ENCODE measurements at places on chromosomes 5 and 9. TPM values are rescaled to one million over a fixed set of nuclear protein-coding genes. Genes with fewer than 3 reads are reported as not detected.
A peak's percentile ranks its signal among the peaks of the same experiment; 100 is the strongest.

DNA sequence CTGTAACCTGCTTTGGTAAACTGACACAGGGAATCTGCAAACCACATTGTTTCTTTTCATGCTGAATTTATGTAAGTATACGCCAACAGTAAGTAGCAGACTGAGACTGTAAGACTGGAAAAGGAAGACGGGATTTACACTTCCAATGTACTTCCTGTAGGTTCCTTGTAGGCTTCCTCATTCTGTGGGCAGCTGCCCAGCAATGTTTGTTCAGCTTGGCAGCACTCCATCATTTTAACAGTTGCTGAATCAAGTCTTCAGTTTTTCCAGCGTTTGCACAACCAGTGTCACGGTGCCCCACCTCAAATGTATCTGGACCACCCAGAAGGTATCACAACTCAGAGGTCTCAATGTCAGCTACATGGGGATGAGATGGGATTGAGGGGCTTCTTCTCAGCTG lies 232.6 kb downstream of the PRDM9 start:
- no peak for DNase-seq

DNA sequence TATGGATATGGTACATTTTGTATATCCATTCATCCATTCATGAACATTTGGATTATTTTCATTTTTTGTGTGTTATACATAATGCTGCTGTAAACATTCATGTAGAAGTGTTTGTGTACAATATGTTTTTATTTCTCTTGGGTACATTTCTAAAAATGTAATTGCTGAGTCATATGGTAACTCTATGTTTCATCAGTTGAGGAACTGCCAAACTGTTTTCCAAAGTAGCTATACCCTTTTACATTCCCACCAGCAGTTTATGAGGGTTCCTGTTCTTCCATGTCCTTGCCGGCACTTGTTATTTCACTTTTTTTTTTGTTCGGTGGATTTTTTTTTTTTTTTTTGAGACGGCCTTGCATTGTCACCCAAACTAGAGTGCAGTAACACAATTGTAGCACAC lies 54.0 kb upstream of the MCCC2 start:
- no peak for DNase-seq

- DNase-seq, result no peak
Observed at GRCh38 chr9:136876476-136876875, 9.8 kb upstream of the TRAF2 start.

GRCh38 chr9:74496819-74497747 lies at the start of gene RORB:
Gene RORB, plus strand, starts transcription at chr9:74497335. Its CDS starts 642 bp downstream, at chr9:74497977.
- peak; percentile 77 for DNase-seq

The ANKRD18A gene
- 11.6 TPM for total RNA-seq

DNA sequence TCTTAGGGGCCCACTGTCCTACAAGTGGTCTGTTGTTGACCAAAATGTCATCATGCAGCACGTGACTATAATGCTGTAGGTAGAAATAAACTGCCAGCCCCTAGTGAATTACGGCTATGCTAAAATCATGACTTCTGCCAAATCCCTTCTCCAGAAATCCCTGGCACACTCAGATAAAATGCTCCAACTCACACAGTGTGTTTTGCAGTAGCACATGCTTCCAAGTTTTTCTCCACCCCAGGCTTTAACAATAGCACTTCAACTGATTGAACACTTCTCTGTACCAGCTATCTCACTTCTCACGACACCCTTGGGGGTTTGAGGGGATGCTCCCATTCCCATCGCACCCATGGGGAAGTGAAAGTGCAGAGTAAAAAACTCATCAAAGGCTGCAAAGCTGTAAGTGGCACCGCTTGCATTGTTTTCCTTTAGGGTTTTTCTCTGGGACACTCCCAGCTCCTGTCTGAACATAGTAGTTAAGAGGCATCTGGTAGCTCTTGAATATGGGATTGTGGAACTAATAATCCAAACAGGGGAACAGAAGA lies 151.0 kb upstream of the SLC24A2 start:
- no peak for DNase-seq

The SAP30L gene
- total RNA-seq, result 33.0 TPM

The FBLL1 gene
- total RNA-seq, result 0.47 TPM

DNA sequence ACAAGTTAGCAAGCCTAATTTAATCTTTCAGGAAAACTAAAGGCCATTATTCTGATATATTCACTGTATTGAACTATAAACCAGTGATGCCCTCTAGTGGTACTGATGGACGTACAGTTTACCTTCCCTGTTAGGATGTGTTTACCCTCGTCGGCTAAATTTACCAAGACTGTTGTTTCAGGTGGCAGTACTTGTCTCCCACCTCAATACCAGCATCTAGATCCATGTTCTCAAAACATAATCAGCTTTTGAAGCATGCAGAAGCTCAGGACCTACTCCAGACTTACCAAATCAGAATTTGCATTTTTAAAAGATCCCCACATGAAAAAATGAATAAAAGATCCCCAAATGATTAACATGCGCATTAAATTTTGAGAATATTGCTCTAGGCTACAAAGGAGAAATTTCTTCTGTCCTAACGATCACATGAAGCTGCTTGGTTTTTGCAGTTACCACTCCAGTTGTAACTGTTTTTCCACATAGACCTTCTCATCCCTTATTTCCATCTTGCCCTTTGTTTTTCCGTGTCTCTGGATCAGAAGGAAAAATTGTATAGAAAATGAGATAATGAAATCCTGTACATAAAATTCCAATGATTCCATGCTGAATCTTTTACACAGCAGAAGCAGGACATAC lies 3.2 kb upstream of the BAAT start:
- DNase-seq, result no peak

GRCh38 chr9:93669116-93669957 lies 93.0 kb downstream of the PHF2 start:
- peak; percentile 61 for DNase-seq

The CTSV gene
- 0.69 TPM for total RNA-seq

GRCh38 chr5:139414581-139415130 lies 10.8 kb upstream of the SPATA24 start:
- DNase-seq, result no peak

The CDK5RAP2 gene
- total RNA-seq, result 35.3 TPM

The GLRA1 gene
- not detected for total RNA-seq

- DNase-seq, result no peak
Observed at GRCh38 chr5:148796936-148797335, 29.5 kb upstream of the ADRB2 start.

The UBE2QL1 gene
- total RNA-seq, result 0.31 TPM

The KCNN2 gene
- total RNA-seq, result 1.5 TPM

DNA sequence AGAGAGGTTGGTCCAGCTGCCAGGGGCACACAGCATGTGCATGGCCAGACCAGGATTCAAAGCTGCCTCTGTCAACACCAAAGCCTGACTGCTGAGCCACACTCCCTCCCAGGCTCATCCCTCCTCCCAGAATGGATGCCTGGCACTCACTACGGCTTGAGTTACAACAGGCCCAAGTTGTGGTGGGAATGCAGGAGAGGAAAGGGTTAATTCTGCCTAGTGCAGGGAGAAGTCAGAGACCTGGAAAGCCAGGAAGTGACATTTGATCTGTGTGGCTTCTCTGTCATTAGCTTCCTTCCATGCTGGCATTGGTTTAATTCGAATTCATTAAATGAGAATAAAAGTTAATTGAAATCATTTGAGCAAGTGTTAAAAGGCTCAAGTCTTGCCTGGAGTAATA lies 150.0 kb downstream of the NSG2 start:
- DNase-seq, result peak; percentile 68

DNA sequence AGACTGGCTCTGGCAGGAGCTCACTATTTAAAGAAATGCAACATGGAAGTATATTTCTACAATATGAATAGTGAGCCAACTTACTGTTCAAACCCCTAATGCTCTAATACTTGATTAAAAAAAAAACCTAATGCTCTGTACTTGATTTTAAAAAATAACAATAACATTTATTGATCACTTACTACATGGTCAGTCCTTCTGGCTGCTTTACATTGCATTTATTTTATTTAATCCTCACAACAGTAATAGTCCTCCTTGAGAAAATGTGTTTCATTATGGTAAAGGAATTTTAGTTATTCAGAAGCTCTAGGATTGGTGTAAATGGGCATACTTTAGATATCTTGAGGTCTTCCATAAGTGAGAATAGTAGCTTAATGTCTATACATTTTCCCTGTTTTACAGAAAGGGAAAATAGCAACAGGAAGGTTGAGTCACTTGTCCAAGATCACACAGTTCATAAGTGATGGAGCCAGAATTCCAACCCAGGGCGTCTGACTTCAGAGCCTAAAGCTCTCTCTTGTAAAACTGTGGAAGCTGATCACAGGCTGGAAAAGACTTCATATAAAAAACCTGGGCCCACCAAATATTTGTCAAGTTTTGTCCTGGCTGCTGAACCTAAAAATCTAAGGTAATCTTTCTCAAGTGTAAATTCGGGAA lies 1.0 kb downstream of the STARD4 start:
- DNase-seq, result no peak

DNA sequence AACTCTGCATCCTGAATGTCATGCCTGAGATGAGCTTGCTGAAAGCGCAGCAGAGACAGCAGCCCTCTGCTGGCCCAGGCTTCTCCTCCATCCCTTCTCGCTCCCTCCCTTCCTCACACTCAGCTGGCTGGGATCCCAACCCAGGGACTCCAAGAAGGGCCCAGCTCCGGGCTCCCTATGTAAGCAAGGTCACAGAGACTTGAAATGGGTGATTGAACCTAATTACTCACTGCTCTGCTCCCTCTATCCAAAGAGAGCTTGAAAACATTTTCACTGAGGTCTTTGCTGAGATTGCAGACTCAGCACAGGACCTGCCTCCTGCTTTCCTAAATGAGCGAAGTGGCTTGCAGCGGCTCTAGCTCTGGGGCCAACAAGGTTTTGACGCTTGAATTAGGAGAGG lies 42.8 kb downstream of the RAPGEF1 start:
- DNase-seq, result peak; percentile 71

The SPATA9 gene
- total RNA-seq, result 1.0 TPM

GRCh38 chr9:104088416-104088815 lies 5.7 kb upstream of the SMC2 start:
- DNase-seq, result no peak

The TYRP1 gene
- 0.41 TPM for total RNA-seq

- DNase-seq, result no peak
Observed at GRCh38 chr9:7042124-7042523, 284.4 kb downstream of the KDM4C start.

- no peak for DNase-seq
Observed at GRCh38 chr5:10619649-10620048, 55.8 kb downstream of the ANKRD33B start.

The MEIKIN gene
- total RNA-seq, result 0.63 TPM

DNA sequence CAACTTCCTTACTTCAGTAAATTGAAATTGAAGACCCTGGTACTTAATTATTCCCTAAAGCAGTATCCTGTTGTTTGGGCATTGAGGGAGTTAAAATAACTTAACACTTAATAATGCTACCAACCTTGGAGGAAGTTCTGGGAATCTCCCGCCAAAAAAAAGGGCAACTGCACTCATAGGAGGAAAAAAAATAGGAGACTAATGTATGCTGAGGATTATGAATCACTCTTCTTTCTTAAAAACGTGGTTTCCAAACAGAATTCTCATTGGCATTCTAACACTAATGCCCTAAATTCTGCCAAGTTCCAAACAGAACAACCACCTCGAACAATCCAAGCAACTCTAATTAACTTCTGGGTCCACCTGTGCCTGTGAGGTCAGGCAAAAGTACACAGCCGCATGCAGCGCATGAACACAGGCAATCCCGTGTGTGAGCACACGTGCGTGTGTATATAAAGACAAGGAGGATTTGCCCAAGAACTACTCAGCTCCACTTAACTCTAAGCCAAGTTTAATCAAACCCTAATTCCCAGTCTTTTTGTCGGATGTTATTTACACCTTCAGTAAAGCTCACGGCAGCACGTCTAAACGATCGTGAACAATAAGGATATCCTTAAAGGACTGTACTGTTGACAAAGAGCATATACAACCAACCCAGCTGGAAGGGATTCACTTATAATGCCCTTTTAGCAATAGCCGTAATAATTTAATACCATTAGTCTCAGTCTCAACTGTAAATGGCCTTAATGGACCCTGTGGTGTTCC lies 78.4 kb downstream of the EBF1 start:
- DNase-seq, result no peak

The AK1 gene
- total RNA-seq, result 77.9 TPM

DNA sequence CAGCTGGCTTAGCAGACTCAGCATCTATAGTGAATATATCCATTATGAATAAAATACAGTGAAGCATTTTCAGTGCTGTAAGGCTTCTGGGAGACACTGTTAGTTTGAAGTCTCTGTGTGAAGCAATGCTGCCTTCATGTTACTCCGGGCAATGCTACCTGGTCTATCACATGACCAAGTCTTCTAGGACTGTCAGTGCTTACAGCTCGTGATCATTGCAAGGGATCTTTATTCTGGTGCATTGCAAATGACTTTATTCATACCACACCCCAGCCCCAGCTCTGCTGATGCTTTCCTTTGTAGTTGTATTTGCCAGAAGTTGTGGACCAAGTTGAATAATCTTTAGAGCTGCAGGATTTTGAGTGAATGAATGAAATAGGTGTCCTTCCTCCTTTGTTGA lies 21.9 kb upstream of the NDFIP1 start:
- DNase-seq, result no peak

The SPINK1 gene
- total RNA-seq, result 2.2 TPM

- DNase-seq, result no peak
Observed at GRCh38 chr5:15737871-15738664, 238.1 kb downstream of the FBXL7 start.

GRCh38 chr5:53482717-53483638 lies 2.5 kb downstream of the FST start:
- DNase-seq, result peak; percentile 75

- DNase-seq, result no peak
Observed at GRCh38 chr5:32217886-32218396, 43.8 kb upstream of the GOLPH3 start.

DNA sequence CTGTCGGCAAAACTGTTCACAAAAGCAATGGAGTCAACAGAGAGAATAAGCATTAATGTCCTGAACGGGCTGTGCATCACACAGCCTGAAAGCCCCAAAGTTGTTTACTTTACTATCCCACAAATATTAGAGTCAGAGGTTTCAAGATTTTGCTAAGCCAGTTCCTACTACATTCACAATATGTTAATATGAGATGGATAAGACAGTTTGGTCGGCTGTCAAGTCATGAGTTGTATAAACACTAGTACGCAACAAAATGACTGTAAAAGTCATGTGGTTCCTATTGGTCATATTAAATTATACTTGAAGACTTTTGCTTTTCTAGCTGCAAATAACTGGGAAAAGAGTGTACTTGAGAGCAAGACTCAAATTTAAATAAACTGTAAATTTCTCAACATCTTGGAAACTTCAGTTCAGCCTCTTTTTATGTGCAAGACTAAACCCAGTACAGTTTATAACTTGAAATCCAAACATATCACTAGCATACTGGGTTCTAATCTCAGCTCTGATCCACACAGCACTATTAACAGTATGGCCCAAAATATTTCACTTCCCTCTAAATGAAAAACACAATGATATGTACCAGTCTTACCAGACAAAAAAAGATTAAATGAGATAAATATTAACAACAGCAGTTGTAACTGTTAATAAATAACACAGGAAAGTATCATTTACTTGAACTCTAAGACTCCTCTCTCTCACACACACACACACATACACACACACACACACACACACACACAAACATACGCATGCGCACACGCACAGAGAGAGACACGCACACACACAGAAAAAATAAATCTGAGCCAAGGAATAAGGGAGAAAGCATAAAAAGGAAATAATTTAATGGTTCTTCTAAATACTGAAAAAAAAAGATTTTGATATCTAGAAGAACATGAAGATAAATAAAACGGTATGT lies 33.1 kb downstream of the FANCC start:
- no peak for DNase-seq

Measured in kidney (tissue), 22 donors.